ENCODE measurements at places on chromosomes 5 and 9.
A peak's percentile ranks its signal among the peaks of the same experiment; 100 is the strongest.

DNA sequence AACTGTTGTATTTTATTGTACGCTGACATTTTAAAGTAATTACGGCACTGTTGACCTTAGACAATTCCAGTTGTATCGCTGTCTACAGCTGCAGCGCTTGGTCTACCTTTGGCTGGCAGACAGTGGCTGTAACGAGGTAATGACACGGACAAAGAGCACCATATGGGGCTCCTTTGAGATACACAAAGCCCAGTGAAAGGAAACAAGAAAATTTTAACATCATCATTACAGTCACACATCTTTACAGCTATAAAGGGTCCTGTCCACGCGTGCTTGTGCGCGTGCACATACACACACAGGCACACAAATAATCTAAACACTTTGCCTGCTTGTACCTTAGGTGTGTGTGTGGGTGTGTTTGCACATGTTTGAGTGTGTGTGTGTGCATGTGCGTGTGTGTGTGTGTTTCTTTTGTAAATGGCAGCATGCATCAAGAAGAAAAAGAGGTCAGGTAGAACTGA lies 946.0 kb downstream of the NR2F1-AS1 start:
- DNase-seq: no peak

DNA sequence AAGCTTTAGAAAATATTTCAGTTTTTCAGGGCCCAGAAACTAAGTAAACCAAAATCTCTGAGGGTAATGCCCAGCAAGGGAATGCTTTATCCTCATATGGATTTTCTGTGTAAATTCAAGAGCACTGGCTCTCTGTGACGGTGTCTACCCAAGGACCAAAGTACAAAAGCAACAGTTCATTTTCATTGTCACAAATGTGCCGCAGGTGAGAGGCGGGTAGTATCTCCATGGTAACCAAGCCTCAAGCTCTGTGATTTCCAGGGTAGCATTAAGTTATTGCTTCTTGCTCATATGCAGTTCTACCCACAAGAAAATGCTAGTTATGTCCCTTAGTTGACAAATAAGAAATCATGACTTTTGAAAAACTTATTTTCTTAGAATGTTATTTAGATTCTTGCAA lies 164.3 kb downstream of the MTRR start:
- DNase-seq: no peak

GRCh38 chr5:112923988-112924387 lies 2.0 kb upstream of the REEP5 start:
- DNase-seq: no peak

DNA sequence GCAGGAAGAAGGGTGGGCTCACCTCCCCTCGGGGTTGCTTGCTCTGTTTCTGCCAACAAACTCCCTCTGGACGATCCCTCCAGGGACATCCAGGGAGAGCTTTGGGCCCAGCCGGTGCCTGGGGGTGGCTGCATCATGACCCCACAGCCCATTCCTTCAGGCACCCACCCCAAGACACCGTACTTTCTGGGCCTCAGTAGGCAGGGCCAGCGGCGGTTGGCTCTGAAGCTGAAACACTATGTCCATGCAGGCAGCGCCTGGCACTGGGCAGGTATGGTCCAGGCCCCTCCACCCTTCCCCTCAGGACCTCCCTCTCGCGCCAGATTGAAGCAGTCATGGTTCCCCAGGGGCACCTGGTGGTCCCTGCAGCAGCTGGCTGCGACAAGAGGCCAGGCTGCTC lies 18.5 kb upstream of the SUSD3 start:
- DNase-seq: no peak

DNA sequence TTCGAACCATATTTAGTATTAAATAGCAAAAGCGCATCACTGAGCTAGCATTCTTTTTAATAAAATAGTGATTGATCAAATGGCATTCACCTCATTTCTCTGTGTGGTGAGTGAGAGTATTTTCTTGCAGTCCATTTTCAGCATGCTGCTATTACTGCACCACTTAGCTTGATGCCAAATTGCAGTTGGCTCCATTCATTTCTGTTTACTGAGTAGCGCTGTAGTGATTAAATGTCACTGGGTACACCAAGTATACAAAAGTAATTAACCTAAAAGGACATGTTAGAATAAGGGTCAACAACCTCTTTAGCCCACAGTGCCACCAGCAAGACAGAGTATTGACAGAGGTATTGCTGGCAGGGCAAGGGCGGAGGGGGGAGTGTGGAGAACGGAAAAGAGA lies 122.0 kb downstream of the TLE4 start:
- DNase-seq: no peak

- no peak for DNase-seq
Measured at GRCh38 chr5:175096469-175097165, 347.4 kb downstream of the DRD1 start.

- DNase-seq: no peak
Measured at GRCh38 chr9:33379666-33380389, 22.5 kb downstream of the AQP7 start.

GRCh38 chr5:147920420-147921030 lies 14.2 kb upstream of the C5orf46 start:
- DNase-seq: no peak

- DNase-seq: no peak
Measured at GRCh38 chr9:37102486-37102885, 17.9 kb upstream of the ZCCHC7 start.

- DNase-seq: no peak
Measured at GRCh38 chr5:108661024-108661423, 86.7 kb upstream of the FER start.

- DNase-seq: no peak
Measured at GRCh38 chr9:80501635-80502034, 929.9 kb downstream of the TLE4 start.

DNA sequence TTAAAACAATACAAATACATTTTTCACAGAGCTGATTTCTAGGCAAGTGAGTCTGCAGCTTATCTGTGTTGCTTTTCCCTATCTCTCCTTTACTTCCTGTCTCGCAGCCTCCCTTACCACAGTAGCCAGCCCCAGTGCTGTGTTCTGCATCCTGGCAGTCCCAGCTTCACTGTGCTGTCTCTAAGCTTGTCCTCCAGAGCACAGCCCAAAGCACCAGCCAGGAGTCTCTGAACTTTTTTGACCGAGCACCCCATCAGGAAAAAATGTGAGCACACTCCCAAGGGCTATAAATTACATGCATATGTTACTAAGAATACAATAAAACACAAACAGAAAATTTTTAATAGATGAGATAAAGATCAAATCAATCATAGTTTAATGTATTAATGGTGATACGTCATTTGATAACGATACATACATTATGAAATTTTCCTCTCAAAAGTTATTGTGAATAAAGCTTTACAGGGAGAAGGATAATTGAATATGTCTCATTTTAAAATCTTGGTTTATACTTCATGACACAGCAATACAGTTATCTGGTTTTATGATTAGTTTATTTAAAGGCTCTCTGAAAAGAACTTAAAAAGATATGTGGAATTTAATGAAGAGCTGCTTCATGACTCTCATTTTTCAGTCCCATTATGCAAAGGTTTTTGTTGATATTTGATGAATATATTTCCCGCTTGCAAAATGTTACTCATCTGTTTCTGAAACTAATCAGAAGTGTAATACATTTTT lies 7.3 kb upstream of the RHOBTB3 start:
- no peak for DNase-seq

GRCh38 chr5:7927466-7928375 lies 58.8 kb downstream of the MTRR start:
- DNase-seq: no peak

GRCh38 chr9:94772639-94773303 lies 46.3 kb downstream of the AOPEP start:
- no peak for DNase-seq

- no peak for DNase-seq
Measured at GRCh38 chr5:123090661-123091297, 1.7 kb downstream of the PRDM6 start.

DNA sequence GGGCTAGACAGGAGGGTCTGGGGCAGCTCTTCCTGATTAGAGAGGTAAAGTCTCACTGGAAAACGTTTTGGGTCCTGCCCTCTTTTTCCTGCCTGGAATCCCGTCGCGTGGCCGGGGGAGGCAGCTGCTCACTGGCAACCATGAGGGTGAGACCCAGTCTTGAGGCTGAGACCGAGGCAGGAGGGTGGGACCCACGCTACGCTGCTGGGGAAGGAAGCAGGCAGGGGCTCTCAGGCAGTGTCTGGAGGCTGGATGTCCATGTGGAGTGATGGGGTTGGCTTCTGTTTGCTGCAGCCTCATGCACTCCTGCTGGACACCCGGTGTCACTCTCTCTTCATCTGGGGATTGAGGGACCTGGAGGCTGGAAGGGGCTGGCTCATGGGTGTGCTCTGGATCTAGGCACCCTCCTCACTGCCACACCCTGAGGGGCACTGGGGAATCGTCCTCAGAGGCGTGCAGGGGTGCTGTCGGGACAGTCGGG lies 11.3 kb upstream of the SLC2A6 start:
- no peak for DNase-seq

DNA sequence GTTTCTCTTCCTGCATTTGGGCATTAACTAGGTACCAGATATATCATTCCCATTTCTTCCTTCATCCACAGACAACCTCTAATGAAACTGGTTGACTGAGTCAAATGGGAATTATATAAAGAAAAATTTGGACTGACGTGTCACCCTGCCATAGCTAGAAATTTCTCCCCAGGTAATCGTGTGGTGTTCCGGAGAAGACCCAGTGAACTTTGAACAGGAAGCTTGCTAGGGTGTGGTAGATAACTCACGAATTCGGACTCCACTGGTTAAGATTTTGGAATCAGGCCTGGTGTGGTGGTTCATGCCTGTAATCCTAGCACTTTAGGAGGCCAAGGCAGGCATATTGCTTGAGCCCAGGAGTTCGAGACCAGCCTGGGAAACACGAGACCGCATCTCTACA lies 114.3 kb upstream of the OTULINL start:
- DNase-seq: no peak

- no peak for DNase-seq
Measured at GRCh38 chr5:89003563-89004036, 120.6 kb upstream of the MEF2C start.

DNA sequence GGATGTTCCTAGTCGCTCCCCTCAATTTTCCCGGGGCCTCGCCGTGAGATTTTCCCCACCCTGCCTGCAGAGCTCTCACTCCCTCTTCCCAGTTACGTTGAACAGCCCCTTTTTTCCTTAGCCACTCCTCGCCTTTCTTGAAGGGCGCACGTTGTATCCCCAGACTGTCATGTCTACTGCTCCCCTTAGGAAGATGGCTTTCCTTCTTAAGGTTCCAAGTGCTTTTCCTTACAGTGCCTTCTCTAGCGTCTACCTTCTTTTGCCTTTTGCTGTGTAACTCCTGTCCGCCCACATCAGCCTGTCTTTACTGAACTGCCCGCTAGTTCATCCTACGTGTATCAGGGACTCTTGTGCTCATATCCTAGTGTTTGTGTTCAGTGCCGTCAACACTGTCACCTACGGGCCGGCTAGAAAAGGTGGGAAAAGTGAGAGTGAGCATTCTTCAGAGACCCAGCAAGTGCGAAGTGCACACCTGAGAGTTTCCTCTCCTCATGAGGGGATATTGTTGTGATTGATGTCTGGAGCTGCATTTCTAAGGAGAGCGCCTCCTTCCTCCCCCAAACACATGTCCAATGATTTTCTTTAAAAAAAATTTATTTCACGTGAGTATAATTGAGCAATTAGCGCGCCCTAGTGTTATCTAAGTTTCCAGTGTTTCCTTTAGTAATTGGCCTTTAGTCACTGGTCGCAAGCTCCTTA lies 764 bp downstream of the CAMLG start:
- DNase-seq: peak; percentile 70

DNA sequence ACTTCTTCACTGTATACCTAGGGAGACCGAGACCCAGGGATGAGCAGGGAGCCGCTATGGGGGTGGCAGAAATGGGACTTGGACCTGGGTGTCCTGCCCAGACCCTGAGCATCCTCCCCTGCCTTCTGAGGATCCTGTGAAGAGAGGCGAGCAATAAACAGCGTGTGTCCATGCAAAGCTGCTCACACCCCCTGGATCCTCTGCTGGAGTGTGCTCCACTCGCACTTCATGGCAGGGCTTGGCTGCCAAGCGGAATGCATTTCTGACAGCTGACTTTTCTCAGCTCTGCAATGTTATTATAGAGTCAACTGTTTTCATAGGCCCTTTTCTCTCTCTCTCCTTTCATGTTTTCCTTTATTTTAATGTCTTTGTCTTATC lies 31.0 kb upstream of the ALDH1B1 start:
- no peak for DNase-seq

GRCh38 chr5:15933259-15934207 lies 246.1 kb downstream of the MARCHF11 start:
- no peak for DNase-seq

DNA sequence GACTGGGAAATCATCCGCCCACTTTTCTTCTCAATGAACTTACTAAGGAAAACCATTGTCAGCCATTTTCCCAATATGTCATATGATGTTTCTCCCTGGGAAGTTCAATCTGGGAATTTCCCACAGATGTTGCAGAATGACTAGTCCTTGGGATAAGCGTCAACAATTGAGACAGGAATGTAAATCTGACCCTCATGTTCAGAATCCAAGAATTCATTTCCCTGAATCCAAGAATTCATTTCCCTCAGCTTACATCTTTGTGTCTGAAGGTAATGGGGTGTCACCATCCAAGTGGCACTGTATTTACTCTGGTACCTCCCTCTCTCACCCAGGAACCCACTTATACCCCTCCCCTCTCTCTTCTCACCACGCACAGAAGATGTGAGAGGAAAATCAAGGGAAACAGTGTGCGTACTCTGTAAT lies 7.4 kb downstream of the KLF9 start:
- DNase-seq: no peak

GRCh38 chr5:32458880-32459495 lies 14.4 kb upstream of the ZFR start:
- DNase-seq: no peak

GRCh38 chr5:123094237-123094918 lies 5.3 kb downstream of the PRDM6 start:
- DNase-seq: no peak

DNA sequence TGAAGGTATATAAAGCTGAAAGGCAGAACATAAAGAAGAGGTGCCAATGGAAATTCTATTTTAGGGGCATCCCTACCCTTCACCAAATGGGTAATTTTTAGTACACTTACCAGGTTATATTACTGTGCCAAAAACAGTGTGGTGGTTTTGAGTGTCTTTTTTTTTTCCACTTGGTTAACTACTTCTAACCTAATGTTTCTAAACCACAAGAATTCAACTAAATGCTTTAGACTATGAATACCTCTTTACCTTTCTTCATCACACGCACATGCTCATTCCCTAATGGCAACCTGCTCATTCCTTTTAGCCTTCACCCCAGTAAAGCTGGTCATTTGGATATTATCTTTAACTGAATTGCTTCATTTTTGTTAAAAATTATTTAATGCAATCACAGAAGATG lies 215.6 kb downstream of the PIK3R1 start:
- no peak for DNase-seq

DNA sequence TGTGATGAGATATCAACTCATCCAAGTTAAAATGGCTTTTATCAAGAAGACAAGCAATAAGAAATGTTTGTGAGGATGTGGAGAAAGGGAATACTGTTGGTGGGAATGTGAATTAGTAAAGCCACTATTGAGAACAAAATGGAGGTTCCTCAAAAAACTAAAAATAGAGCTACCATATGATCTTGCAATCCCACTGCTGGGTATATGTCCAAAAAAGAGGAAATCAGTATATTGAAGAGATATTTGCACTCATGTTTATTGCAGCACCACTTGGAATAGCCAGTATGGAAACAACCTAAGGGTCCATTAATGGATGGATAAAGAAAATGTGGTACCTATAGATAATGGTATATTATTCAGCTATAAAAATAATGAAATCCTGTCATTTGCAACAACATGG lies 25.1 kb downstream of the PPIP5K2 start:
- DNase-seq: no peak

- no peak for DNase-seq
Measured at GRCh38 chr5:31362529-31362900, 169.0 kb downstream of the CDH6 start.

All from left forelimb (tissue), 1 donor.